ENCODE measurements at places on chromosomes 2 and 18.

- DNase-seq, result no peak
Measured at GRCh38 chr2:7809640-7810039, 872.2 kb upstream of the ID2 start.

DNA sequence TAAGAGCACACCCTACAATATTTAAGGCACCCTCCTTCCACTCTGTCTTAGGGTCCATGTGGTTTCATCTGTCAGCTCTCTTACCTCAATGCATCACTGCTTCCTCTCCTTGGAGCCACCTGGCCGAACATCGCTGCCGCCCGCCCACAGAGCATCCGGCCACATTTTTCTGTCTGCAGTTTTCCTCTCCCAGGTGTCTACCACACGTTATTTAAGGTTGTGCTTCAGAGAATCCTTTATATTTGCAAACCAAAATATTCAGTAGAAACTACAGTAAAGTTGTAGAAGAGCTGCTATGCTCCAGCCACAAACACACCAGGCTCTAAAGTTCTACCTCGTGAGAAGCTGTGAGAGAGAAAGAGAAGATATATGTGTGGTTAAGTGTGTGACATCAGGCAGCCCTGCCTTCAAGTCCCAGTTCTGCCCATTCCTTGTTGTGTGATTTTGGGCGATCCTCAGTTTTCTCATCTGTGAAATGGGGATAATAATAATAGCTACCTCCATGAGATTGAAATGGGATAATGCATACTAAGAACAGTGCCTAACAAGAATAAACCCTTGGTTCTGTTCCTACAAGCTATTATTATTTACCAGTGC is 4.9 kb upstream of the STK17B start:
- no peak for DNase-seq

- DNase-seq, result no peak
Measured at GRCh38 chr18:26697186-26697884, 149.0 kb upstream of the KCTD1 start.

- DNase-seq, result no peak
Measured at GRCh38 chr2:104378853-104379374, 475.0 kb upstream of the POU3F3 start.

GRCh38 chr2:102925003-102925402 is 163.2 kb downstream of the TMEM182 start:
- no peak for DNase-seq

DNA sequence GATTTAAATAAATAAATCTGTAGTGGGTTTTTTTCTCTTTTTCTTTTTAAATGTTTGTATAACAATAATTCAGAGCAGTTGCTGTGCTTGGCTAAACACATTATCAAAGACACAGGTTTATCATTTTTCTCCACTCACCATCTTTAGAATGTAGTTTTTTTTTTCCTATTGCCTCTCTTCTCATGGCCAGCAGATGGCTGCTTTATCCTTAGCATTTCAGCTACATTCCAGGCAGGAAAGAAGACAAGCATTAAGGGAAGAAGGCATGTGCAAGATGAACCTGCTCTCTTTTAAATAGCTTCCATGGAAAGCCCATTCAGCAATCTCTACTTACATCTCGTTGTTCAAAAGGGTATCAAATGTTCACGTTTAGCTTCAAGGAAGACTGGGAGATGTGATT is 42.6 kb downstream of the ARHGAP15 start:
- DNase-seq, result no peak

DNA sequence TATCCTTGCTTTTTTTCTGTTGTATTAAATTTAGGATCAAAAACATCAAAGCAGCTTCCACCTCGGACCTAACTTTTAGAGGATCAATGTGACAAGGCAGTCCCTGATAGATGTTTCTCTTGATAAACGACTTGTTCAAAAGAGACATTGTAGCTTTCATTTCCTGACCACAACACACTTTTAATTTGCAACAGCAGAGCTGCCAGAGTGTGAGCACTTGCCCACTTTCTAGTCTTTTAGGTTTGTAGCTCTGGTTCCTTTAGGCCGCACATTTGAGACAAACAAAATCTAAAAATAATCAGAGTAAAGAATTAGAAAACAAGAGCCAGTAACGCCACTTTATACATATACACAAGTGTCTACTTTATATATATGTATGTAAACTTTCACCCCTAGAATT is 3.1 kb downstream of the FIGN start:
- DNase-seq, result no peak

DNA sequence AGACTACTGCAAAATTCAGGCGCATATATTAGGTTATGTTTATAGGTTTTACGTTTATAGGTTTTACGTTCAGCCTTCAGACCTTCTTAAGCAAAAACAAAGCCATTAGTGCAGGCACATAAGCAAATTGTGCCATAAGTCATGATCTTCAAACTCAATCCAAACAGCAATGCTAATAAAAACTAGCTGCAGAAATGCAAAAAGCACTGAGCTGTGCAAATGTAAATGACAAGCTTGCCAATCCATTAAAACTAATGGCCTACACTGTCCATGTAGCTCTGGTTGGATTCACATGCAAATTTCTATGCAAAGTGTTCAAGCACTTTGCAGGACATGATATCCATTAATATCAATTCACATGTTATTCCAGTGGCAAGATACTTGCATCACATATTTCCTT is 50.9 kb downstream of the LRPPRC start:
- DNase-seq, result no peak

DNA sequence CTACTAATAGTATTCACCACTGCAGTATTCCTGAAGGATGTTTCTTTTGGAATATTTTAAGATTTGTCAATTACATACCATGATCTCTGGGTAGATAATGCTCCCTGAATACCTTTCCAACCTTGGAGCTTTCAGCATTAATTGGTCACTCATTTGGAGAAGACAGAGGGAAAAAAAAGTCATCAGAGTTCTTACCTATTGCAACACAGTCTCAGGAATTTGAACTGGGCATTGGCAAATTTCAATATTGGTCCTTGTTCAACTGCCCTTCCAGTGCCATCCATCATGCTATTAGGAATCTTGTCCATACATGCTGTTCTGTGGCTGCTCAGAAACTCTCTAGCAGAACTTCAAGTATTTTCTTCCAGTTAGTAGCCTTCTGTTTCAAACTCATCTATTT is 83.6 kb upstream of the KCNJ3 start:
- no peak for DNase-seq

- no peak for DNase-seq
Measured at GRCh38 chr2:151246152-151246551, 15.5 kb downstream of the RBM43 start.

GRCh38 chr2:70785137-70785911 is 5.1 kb downstream of the FIGLA start:
- DNase-seq, result peak; percentile 53

GRCh38 chr2:227592694-227593387 is 5.9 kb upstream of the SCYGR2 start:
- DNase-seq, result no peak

GRCh38 chr18:65755616-65756015 is 4.8 kb downstream of the CDH7 start:
- DNase-seq, result no peak

DNA sequence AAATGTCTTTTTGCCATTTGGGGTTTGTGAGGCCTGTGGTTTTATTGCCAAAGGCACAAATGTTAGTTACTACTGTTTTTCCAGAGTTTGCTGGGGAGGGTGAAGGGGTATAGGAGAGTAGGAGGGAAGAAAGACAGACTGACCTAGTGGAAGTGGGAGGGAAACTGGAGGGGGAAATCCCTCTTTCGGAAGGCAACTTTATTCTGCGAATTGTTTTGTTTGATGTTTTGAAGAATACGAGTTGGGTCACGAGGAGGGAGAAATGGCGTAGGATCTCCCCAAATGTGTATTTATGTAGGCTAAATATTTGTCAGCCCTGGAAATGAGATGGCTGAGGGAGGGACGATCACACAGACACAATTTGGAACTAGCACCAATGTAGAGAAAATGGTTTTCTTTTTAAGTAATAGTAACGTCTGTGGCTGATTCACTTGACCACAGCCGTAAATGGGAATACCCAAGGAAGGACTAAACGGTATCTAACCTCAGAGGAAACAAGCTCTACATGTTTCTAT is 172.3 kb downstream of the ICOS start:
- DNase-seq, result no peak

DNA sequence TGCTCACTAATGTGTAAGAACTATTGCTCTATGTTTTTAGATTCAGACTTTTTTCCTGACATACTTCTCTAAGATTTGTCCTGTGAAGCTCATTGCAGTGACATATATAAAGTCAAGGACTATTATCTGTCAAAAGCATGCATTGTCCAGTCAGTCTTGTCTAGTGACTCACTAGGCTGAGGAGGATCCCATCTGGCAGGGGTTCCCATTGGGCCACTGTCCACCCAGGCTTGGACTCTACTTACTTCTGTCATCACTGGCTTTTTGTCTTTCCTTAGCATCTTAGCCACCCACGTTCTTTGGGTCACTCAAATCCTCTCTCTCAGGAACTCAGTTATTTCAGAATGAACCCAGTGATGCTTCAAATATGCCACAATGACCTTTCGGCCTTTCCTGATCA is 132.6 kb upstream of the NABP1 start:
- no peak for DNase-seq

DNA sequence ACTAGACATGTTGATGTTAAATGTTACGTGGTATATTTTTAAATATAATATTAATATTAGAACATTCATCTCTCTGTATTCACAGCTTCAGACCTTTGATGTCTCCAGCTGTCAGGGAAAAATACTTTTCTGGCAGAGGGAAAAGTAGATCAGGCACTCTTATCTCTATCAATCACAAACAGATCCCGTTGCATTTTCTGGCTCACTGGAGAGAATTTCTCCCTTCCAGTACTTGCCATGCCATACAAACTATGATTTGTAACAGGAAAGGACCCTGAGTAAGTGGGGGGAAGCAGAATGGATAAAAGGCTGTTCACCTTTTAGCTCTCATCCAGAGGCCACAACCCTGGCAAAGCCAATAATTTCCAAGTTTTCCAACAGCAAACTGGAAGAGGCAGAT is 158.0 kb downstream of the TCF4 start:
- peak; percentile 88 for DNase-seq

DNA sequence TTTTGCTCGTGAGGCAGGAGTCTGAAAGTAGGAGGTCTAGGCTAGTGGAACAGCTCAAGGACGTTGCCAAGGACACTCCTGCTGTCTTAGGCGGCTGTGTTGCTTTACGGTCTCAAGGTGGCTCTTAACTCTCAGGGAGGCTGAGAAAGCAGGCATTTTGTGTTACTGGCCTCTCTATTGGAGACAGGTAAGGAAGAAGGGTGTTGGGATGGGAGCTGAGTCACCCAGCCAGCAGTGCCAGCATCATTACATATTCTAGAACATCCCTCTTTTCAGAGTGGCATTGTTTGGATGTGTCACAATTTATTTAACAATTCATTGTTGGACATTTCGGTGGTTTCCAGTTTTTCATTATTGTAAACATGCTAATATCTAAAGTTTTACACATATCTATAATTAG is 30.8 kb upstream of the TMEM214 start:
- DNase-seq, result no peak

GRCh38 chr2:69322631-69323030 is 64.4 kb downstream of the GFPT1 start:
- no peak for DNase-seq

GRCh38 chr2:42918671-42919318 is 126.4 kb upstream of the HAAO start:
- peak; percentile 64 for DNase-seq

GRCh38 chr2:240424341-240425235 is 10.9 kb upstream of the GPC1 start:
- no peak for DNase-seq

DNA sequence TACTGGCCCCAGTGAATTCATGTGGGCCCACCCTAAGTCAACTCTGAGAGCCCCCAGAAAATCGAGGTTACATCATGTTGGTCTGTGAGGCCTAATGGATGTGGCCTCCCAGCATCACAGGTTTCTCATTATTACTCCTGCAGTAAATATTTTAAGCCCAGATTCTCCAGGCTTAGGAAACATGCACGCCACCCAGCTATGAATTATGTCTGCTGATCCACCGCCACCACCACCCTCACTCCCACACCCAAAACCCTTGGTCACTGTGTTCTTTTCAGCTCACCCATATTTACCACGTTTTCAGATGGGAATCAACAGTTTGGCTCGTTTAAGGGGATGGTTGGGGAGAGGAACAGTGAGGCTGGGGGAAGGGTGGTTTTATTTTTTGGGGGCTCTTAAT is 128.6 kb downstream of the NCK2 start:
- no peak for DNase-seq

GRCh38 chr2:166373951-166374350 is 1.8 kb downstream of the SCN9A start:
- DNase-seq, result no peak

GRCh38 chr2:54103454-54104314 is 11.7 kb upstream of the ACYP2 start:
- DNase-seq, result peak; percentile 90

DNA sequence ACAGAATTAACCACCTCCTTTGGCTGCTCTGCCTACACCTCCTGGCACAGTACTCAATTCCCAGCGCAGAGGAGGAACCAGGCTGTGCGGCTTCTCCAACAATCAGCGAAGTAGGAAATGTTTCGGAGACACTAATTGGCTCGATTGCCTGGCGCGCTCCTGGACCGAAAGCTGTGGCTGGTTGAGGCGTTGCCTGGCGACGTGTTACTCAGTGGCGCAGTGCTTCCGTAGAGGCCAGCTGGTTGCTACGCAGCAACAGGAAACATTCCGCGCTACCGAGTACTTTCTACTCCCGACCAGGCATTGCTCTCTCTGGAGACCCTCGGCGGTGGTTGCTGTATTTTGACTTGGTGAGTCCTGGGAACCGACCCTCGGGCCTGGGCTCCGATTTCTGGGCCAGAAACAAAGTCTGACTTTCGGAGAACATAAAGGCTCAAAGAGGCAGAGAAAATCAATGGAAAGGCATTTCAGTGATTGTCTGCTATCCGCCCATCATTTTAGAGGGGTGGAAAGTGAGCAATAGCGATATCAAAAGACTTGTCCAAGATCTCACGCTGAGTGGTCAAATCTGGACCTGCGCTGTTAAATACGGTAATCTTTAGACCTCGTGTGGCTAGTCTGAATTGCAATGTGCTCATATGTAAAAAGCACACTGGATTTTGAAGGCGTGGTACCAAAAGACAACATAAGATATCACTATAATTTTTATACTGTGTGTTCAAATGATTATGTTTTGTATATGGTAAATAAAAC is at the start of gene DNAH6:
DNAH6 (plus strand) TSS at position 265 of the 753 bp plus-strand sequence. CDS start 1,329 bp downstream, outside the sequence.
- peak; percentile 91 for DNase-seq

DNA sequence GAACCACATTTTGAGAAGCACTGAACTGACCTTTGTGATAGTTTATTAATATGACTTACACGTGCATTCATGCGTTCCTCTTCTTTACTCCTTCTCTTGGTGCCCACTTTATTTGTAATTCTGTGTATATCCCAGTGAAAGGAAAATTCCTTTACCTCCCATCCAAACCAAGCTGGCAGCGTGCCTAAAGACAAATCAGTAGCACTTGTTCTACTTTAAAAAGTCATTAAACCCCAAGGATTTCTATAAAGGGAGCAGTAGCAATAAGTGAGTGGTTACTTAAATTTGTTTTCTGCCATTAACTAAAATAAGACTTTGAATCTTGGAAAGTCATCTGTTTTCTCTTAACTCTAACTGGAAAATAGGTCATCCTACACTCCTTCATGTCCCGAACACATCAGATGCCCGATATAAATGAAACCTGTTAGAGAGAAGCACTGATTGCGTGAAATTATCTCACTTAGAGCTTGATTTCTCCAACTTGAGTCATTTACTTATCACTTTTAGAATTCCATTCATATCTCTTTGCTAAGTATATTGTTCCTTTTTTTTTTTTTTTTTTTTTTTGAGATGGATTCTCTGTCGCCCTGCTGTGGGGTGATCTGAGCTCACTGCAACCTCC is 10.7 kb downstream of the PIK3C3 start:
- no peak for DNase-seq

- DNase-seq, result no peak
Measured at GRCh38 chr2:13050764-13051163, 334.0 kb downstream of the TRIB2 start.

GRCh38 chr2:132595693-132596092 is 74.3 kb downstream of the LYPD1 start:
- DNase-seq, result no peak

Data from dermis microvascular lymphatic vessel endothelial cell (primary cell).